ENCODE measurements at places on chromosomes 3 and 15.

GRCh38 chr15:64775551-64776401 is at the start of gene RBPMS2:
Gene RBPMS2 (minus strand): TSS chr15:64775589. CDS start chr15:64775319, 270 bp downstream.
- no peak for DNase-seq

- no peak for DNase-seq
Observed at GRCh38 chr3:183541235-183541655, 14.3 kb downstream of the KLHL6 start.

GRCh38 chr3:195056506-195056905 is 214.5 kb downstream of the XXYLT1 start:
- no peak for DNase-seq

DNA sequence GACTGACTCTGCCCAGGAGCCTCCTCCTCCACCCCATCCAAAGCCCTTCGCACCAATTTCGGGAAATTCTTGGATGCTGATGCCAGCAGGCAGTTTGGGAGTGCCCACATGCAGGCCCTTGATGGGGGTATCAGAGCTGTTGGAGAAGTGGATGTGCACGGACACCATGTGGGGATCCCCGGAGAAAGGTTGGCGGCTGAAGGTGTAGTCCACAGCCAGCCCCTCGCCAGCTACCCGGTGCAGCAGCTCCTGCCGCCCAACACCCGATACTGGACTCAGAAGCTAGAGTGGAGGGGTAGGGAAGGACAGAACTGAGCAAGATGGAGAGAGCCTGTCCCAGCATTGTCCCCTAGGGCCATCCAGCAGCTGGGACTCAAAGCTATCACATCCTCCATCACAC is 15.5 kb upstream of the CPEB1 start:
- no peak for DNase-seq

- DNase-seq, result no peak
Observed at GRCh38 chr3:111385971-111386495, 156.0 kb upstream of the CD96 start.

DNA sequence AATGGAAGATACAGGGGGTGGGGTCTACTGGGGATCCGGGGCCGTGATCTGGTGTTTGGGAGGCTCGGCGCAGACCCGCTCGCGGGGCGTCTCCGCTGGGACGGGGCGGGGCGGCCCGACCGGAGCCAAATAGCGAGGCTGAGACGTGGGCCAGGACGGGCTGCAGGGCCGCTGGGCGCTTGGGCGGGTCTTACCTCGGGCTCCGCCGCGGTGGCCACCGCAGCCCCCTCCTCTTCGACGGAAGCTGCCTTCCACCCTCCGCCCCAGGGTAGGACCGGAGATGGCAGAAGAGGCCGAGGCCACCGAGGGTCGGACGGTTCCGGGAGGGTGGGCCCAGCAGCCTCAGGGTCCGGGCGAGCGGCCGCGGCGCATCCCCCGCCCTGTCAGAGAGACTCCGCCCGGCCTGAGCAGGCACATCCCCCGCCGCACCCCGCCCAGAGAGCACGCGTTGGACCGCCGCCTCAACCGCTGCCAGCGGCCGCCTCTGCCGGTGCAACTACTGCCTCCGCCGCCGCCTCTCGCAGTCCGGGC is 399 bp downstream of the MYO9A start:
- DNase-seq, result peak; percentile 47

DNA sequence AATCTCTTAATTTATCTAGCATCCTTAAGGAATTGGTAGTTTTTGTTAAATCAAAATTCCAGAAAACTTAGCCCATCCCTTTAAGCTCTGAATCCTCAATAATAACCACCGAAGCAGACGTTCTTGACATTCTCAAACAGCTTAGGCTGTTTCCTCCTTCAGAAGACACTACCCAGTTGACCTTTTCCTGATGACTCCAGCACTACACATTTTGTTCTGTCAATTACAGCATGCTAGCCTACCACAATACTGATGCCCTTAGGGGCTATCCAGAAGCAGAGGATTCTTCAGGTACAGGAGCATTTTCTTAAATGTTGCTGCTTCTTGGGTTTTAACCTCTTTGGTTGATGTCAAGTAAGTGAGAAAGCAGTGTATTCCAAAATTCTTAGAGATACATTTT is 33.4 kb downstream of the ETV5 start:
- no peak for DNase-seq

- DNase-seq, result no peak
Observed at GRCh38 chr3:184953401-184953800, 141.4 kb downstream of the VPS8 start.

DNA sequence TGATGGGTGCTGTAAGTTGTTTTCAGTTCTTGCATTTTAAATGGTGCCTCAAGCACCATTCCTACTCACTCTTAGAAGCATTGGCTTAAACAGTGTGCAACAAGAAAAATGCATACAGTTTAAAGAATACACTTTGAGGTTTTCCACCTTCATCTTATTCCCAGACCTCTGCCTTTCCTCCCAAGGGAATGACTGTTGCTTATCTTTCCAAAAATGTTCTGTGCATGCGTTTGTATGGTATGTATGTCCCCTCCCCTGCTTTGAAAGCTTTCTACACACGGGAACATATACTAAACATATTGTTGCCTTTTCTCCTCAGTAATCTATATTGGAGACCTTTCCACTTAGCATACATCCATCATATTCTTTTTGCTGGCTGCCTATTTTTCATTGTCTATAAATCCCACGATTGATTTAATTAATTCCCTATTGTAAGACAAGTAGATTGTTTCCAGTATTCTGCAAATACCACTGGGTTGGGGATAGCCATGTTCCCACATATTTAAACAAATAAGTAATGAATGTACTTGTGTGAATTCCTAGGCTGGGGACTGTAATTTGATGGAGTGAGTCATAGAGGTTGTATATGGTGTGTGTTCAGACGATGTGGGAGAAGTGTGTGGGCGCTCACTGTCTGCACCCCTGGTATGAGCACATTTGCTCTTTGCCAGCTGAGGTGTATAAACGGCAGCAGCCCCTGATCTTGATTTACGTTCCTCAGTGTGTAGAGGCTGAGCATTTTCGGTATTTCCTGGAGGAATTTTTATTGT is 5.8 kb downstream of the TRAK1 start:
- DNase-seq, result no peak

DNA sequence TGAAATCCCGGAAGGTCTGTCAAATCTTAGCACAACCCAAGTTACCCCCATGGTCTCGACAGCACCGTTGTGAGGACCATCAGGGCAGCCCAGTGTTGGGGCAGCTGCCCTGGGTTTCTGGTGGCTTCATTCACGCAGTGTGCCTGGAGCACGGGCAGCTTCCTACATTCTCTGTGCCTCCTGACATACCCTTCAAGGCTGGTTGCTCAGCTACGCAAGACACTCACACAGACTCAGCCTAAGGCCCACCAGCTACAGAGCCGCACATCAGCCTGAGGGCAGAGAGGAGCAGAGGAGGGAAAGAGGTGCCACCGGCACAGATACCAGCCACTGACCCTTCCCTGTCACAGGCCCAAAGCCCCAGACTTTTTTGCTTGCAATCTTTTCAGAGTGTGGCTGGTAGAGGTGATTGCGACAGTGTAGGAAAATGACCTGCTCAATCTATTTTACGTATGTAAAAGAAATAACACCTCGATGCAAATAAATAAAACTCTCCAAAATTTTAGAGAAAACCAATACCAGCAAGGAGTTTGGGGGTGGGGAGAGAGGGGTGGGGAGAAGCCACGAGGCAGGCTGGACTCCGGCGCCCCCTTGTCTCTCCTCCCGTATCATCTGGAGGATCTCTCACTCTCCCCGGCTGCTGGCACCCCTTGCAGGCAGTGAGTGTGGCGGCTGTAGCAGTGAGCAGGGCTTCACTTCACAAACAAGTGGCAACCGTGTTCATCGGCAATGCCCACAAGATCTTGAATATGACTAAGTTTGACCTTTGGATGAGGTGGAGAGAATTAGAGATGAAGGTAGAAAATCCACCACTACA is 12.7 kb downstream of the CSPG5 start:
- no peak for DNase-seq

DNA sequence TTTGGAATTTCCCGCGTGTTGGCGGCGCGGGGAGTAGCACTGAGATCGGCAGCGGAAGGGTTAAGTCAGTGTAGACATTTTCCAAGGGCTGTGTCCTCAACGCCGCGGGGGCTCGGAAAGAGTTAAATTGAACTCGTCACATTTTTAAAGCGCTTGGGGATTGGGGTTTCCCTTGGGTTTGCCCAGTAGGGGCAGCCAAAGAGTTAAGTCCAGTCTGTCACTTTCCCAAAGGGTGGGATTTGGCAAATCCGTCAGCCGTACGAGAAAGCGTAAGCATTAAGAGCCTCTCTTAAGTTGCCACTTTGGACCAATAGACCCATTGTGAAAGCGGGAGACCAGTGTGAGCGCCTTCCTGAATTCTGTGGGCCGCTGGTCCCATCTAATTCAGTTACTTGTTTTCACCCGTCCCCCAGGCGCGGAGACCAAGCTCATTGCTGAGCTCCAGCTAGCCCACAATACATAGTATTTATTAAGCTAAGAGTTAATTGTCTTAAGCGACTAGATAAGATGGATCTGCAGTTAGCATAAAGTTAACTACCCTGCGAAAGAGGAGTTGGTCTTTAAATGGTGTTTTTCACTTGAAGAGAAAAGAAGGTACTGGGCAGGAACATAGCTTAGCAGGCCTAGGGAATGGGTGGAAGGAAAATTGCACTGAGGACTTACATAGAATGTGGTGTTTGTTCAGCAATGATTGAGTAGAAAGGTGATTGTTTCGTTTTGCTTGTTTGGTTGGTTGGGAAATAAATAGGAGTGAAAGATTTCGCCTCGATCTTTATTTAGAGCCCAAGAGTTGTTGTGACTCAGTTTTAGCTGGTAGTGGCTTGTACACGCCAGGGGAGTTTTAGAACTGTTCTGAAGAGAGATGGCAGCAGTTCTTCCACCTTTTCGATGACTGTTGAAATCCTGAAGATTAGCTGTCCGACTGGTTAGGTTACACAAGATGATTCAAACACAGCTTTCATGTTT is 932 bp downstream of the ARL8B start:
- peak; percentile 33 for DNase-seq

- no peak for DNase-seq
Observed at GRCh38 chr3:38131621-38132369, 5.1 kb downstream of the ACAA1 start.

GRCh38 chr15:67066959-67067853 is 1.8 kb downstream of the SMAD3 start:
- no peak for DNase-seq

GRCh38 chr15:70376929-70377691 is 279.4 kb upstream of the TLE3 start:
- DNase-seq, result no peak

GRCh38 chr3:191119415-191120295 is 79.4 kb upstream of the OSTN start:
- DNase-seq, result no peak

DNA sequence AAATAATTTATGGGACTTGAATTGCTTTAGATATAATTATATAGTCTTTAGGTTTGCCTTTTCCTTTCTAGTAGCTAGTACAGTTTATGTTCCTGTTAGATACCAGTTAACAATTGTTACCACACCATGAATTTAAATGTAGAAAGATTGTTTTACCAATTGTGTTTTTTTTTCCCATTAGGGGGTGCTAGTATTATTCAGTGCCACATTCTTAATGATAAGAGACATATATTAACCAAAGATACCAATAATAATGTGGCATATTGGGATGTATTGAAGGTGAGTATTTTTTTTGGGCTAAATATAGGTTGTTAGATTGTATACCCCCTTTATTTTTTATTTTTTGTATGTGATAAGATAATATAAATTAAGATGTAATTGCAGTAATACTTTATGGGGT is 27.7 kb downstream of the WDR48 start:
- DNase-seq, result no peak

DNA sequence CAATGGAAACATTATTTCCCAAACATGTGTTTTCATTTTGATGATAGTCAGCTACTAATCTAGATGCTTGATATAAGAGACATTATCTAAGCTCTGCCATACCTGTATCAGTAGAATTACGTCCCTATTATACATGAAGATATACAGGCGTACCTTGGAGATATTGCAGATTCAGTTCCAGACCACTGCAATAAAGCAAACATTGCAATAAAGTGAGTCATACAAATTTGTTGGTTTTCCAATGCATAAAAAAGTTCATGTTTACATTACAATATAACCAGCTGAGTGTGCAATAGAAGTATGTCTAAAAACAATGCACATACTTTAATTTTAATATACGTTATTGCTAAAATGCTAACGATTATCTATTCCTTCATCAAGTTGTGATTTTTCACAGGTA is 236.0 kb upstream of the ZNF717 start:
- DNase-seq, result no peak

GRCh38 chr3:98650971-98651779 is 57.8 kb upstream of the CPOX start:
- DNase-seq, result no peak

- no peak for DNase-seq
Observed at GRCh38 chr3:176581589-176581988, 615.7 kb downstream of the TBL1XR1 start.

- DNase-seq, result no peak
Observed at GRCh38 chr15:88918738-88919137, 5.6 kb upstream of the MFGE8 start.

DNA sequence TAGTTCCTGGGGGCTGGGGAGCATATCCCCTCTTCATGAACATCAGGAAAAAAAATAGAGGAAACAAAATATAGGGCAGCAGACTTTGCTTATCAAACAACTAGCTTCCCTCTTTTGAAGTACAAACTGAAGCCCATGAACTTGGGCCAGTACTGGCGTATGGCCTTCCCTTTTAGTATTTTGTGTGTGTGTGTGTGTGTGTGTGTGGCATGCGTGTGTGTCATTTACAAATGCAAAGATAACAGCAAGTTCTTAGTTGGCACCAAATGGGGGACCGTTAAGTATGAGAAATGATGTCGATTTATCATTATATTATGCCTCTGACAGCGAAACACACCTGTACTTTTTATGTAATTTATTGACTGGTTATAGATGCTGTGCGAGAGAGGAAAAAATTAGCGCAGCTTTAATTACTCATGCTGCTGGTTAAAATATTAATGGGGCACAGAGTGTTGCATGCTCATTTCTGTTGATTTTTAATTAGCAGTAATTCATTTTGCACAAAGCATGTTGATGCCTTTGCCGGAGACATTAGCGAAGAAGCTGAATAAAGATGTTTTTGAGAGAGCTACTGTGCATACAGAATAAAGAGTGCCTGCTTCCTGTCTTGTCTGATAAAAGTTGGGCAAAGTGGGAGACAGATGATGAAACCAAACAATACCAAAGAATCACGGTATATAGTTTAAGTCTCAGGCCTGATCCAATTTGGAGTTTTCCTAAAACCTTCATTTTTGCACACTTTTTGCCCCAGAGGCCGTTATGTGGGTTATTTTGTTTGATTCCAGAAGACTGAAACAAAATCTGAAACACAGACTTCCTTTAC is 297.1 kb downstream of the SATB1 start:
- DNase-seq, result no peak

DNA sequence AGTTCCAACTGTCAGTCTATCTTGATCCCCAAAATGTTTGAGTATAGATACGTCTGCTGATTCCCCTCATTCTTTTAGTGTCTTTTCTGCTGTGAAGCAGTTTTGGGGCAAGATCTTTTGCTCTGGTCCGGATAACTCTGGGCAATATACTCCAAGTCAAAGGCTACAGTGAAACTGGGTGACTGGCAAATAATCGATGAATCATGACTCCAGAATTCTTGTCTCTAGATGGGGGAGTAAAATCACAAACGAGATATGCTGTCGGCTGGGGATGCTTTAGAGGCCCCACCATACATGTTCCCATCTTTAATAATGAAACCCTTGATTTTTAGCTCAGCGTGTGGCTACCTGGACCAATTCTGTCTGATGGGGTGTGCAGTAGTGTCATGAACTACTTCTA is 76.5 kb downstream of the KLF13 start:
- DNase-seq, result no peak

Data from GM12892 (cell line).